Ascending aorta (tissue), 2 donors: ENCODE measurements at places on chromosomes 6 and 20. TPM values are rescaled to one million over a fixed set of nuclear protein-coding genes. Genes with fewer than 3 reads are reported as not detected.

STK4 gene
- total RNA-seq, result 20.6 TPM

ADGRF5 gene
- total RNA-seq, result 29.6 TPM

DPPA5 gene
- not detected for total RNA-seq

TPBG gene
- total RNA-seq, result 60.1 TPM

COL20A1 gene
- total RNA-seq, result not detected

SAMD5 gene
- total RNA-seq, result 1.3 TPM

FYN gene
- 141 TPM for total RNA-seq

HLA-DRA gene
- 220 TPM for total RNA-seq

WFDC5 gene
- total RNA-seq, result not detected

ERVFRD-1 gene
- not detected for total RNA-seq

SRSF12 gene
- 0.53 TPM for total RNA-seq

SLC44A4 gene
- not detected for total RNA-seq

GRCh38 chr20:56698297-56698696, 69.2 kb downstream of the TFAP2C start:
- no peak for DNase-seq
- no peaks in the 10 kb centered on the region for H3K36me3 ChIP-seq
- no peak overlapping the region for H3K4me3 ChIP-seq

DNA sequence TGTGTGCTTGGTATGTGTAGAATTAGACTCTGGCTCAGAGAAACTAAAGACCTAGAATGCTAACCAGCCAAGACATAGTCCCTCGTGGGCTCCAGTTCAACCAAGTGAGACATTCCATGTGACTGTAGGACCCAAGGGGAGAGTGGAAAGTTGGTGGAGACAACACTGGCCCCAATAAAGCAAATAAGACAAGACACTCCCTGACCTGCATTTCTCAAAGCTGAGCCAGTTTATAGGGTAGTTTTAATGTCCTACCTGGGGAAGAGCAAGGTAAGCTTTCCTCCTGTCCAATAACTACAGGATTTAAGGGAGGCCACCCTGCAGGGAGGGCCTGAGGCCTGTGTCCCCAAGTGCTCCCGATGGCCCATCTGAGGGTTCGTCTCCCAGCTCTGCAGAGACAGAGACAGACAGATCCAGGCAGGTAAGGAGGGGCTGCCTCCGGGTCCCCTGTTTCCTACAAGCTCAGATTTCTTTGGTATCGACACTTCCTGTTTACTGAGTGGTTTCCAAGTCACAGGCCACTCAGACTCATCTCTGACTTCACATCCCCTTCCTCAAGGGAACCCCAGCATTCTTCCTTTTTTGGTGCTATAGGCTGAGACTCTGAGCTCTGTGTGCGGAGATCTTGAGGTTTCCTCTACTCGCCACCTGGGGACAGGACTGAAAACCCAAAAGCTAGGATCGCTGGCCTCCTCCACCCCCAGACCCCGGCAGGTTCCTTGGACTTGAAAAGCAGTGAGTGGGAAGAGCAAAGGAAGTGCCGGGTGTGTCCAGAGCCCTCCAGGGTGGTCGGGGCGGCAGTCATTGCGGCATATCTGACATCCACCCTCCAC, 92.4 kb downstream of the PRND start:
- no peaks in the 10 kb centered on the region for H3K4me1 ChIP-seq
- H3K4me3 ChIP-seq, result no peak overlapping the region
- H3K27ac ChIP-seq, result peak overlapping the region; percentile 59
- H3K36me3 ChIP-seq, result no peaks in the 10 kb centered on the region
- no peaks in the 10 kb centered on the region for H3K27me3 ChIP-seq
- no peak for DNase-seq

DNA sequence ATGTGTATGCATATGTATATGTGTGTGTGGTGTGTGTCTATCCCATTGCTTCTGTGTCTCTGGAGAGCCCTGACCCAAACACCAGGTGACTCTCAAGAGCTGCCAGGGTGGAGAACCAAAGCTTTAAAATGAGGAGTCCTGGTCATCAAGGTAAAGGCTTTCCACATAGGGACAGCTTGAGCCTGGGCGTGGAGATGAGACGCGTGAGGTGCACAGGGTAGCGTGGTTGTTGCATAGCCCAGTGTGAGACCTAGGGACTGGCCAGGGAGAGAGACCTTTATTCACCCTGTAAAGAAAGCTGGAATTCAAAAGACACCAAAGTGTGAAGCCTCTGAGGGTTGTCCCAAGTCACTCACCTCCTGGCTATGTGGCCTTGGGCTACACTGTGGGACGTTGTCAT, 149.1 kb downstream of the SYCP2 start:
- H3K36me3 ChIP-seq, result no peaks in the 10 kb centered on the region
- H3K27me3 ChIP-seq, result no peaks in the 10 kb centered on the region
- no peak overlapping the region for H3K27ac ChIP-seq
- H3K4me1 ChIP-seq, result no peaks in the 10 kb centered on the region

DNA sequence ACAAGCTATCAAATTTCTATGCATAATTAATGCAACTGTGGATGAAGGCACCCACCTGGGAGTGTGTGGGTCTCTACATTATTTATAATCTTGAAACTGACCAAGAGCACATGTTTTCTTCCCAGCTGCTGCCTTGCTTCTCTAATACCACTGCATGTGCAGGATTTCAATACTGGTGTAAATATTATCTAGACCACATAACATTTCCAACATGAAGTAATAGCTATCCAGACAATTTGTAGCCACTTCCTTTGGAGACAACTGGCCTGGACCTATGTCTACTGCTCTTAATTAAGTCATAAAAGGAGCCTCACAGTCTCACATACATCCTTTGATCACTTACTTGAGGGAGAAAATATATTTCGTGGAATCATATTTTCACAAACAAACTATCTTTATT, 180.7 kb downstream of the HIVEP2 start:
- H3K4me1 ChIP-seq, result no peaks in the 10 kb centered on the region
- H3K27ac ChIP-seq, result no peak overlapping the region
- H3K27me3 ChIP-seq, result no peaks in the 10 kb centered on the region
- DNase-seq, result no peak

DNA sequence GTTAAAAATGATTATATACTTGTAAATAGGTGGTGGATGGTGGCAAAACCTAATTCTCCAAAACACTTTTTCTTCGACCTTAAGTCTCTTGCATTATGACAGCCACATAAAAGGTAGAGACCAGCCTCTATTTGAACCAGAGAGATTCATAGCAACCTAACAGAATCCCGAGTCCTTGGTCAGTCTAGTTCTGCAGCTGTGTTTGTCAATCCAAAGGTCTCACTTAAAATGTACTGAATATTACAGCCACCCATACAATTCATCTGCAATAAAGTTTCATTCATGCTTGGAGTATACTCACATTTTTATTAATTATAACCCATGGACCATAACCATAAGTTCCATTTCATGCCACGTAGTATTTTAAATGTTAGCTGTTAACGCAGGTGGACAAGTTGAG, 87.2 kb downstream of the EPM2A start:
- no peak overlapping the region for H3K4me3 ChIP-seq
- no peaks in the 10 kb centered on the region for H3K36me3 ChIP-seq
- DNase-seq, result no peak
- H3K27me3 ChIP-seq, result no peaks in the 10 kb centered on the region

- H3K36me3 ChIP-seq, result no peaks in the 10 kb centered on the region
- no peak overlapping the region for H3K4me3 ChIP-seq
- DNase-seq, result no peak
- no peak overlapping the region for H3K27ac ChIP-seq
Measured at GRCh38 chr20:44459271-44459670, 16.4 kb upstream of the TTPAL start.

DNA sequence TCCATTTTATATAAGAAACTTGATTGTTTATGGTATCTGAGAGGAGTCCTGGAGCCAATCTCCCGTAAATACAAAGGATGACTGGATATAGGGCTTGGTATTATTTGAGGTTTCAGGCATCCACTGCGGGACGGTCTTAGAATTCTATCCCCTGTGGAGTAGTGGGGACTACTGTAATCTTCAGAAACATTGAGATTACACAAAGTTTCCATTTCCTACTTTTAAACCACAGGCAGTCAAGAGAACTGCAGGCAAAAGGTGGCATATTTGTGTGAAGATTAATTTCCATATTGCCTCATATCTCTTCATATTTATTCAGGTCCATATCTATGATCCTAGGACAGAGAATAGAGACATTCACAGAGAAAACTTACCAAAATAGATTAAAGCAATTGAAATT, 586.2 kb downstream of the PHF3 start:
- no peaks in the 10 kb centered on the region for H3K4me1 ChIP-seq
- DNase-seq, result no peak
- no peaks in the 10 kb centered on the region for H3K27me3 ChIP-seq
- H3K27ac ChIP-seq, result no peak overlapping the region
- H3K4me3 ChIP-seq, result no peak overlapping the region
- H3K36me3 ChIP-seq, result no peaks in the 10 kb centered on the region

GRCh38 chr6:110738899-110739365, 76.3 kb downstream of the CDK19 start:
- H3K4me3 ChIP-seq, result no peak overlapping the region
- H3K4me1 ChIP-seq, result no peaks in the 10 kb centered on the region
- no peak overlapping the region for H3K27ac ChIP-seq
- peaks cover 21% of the 10 kb centered on the region for H3K36me3 ChIP-seq
- no peak for DNase-seq

- DNase-seq, result no peak
- no peak overlapping the region for H3K27ac ChIP-seq
- no peak overlapping the region for H3K4me3 ChIP-seq
- no peaks in the 10 kb centered on the region for H3K27me3 ChIP-seq
- no peaks in the 10 kb centered on the region for H3K36me3 ChIP-seq
Measured at GRCh38 chr6:139650941-139651340, 276.5 kb upstream of the CITED2 start.

- H3K4me1 ChIP-seq, result no peaks in the 10 kb centered on the region
- no peaks in the 10 kb centered on the region for H3K27me3 ChIP-seq
- no peak overlapping the region for H3K27ac ChIP-seq
- peaks cover 4% of the 10 kb centered on the region for H3K36me3 ChIP-seq
- H3K4me3 ChIP-seq, result no peak overlapping the region
Measured at GRCh38 chr6:69729870-69730449, 66.8 kb downstream of the LMBRD1 start.

DNA sequence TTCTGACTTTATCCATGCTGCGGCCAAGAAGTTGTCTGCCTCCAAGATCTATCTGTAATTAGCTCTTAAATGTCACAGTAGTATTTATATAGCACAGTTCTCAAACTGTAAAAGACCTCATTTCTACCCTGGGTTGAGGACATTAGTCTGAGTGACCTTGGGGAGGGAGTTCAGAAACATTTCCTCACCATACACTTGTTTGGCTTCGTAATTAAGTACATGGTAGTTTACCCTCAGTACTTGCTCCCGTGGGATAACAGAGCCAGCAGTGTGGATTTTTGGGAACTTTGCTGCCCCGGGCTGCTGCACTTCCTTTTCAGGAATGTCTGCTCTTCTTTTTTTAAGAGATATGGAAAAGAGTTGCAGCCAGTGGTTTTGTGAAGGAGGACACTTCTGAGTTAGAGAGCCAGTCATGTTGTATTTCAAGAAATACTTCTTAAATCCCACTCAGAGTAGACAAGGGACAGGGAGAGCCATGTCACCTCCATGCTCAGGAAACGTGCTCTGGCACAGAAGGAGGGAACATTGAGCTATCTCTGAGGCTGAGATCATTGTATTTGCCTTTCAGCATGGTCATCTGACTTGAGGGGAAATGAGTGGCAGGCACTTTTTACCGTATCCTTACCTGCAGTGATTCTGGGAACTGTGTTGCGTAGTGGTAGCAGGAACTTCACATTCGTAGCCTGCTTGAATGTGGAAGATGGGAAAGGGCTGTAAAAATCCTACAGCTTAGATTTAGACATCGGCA, 33.6 kb downstream of the RPRD1B start:
- H3K36me3 ChIP-seq, result peaks cover 56% of the 10 kb centered on the region
- no peak overlapping the region for H3K27ac ChIP-seq
- no peak for DNase-seq
- H3K27me3 ChIP-seq, result no peaks in the 10 kb centered on the region
- no peak overlapping the region for H3K4me3 ChIP-seq

DNA sequence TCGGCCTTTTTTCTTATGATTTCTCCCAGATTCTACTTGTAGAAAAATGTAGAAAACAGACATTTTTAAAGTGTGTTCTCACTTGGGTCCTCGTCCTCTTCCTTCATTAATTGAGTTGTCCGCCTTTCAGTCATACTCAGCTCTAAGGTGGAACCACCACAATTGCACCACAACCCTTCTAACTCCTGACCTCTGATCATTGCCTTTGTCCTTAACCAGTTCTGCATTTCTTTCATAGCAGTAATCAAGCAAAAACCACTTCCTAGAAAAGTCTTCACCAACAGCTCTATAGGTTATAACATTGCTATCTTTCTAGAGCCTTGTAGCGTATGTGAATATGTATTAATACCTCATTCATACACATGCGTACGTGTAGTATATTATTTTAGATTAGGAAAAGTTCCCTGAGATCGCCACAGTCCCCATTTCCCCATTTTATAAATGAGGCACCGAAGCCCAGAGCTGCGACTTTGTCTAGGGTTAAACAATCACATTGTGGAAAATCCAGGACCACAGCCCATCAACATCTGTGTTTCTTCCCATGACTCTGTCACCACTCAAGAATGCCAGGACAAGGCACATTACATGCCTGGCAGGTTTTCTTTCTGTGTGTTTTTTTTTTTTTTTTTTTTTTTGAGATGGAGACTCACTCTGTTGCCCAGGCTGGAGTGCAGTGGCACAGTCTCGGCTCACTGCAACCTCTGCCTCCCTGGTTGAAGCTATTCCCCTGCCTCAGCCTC, 175.5 kb downstream of the BTBD3 start:
- H3K36me3 ChIP-seq, result no peaks in the 10 kb centered on the region
- no peak overlapping the region for H3K27ac ChIP-seq
- no peaks in the 10 kb centered on the region for H3K4me1 ChIP-seq
- no peak overlapping the region for H3K4me3 ChIP-seq
- no peaks in the 10 kb centered on the region for H3K27me3 ChIP-seq

DNA sequence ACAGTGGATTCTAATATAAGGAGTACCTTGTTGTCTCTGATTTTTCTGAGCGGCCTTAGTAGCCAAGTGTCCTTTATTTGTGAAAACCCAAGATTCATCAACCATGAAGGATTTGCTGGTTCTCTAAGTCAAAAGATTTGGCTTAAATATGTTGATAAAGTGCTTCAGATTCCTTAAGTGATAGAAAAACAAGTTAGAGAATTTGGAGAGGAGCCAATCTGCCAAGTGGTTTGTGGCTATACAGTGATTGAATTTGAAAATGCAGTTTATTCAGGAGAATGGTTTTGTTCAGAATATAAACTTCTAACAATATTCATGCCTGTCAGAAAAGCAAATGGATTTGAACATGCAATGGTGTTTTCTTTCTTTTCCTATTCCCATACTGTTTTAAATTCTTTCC, 54.8 kb downstream of the CAP2 start:
- no peaks in the 10 kb centered on the region for H3K36me3 ChIP-seq
- DNase-seq, result no peak
- no peaks in the 10 kb centered on the region for H3K27me3 ChIP-seq
- H3K4me3 ChIP-seq, result no peak overlapping the region

GRCh38 chr6:36444470-36444869, 1.7 kb downstream of the KCTD20 start:
- DNase-seq, result no peak
- H3K27me3 ChIP-seq, result no peaks in the 10 kb centered on the region
- H3K4me1 ChIP-seq, result no peaks in the 10 kb centered on the region
- peaks cover 11% of the 10 kb centered on the region for H3K36me3 ChIP-seq
- peak overlapping the region; percentile 88 for H3K4me3 ChIP-seq

GRCh38 chr20:23889775-23890187, 10.2 kb upstream of the CST5 start:
- no peaks in the 10 kb centered on the region for H3K27me3 ChIP-seq
- no peak overlapping the region for H3K27ac ChIP-seq
- no peak overlapping the region for H3K4me3 ChIP-seq
- H3K36me3 ChIP-seq, result no peaks in the 10 kb centered on the region
- no peaks in the 10 kb centered on the region for H3K4me1 ChIP-seq
- no peak for DNase-seq

GRCh38 chr6:102501615-102502014, 1108.1 kb downstream of the GRIK2 start:
- H3K27ac ChIP-seq, result no peak overlapping the region
- H3K36me3 ChIP-seq, result no peaks in the 10 kb centered on the region
- H3K27me3 ChIP-seq, result no peaks in the 10 kb centered on the region
- no peaks in the 10 kb centered on the region for H3K4me1 ChIP-seq
